ENCODE measurements at places on chromosomes 13 and 19.

GRCh38 chr19:7744871-7745650 is 2.3 kb downstream of the CD209 start:
- no peak for DNase-seq

DNA sequence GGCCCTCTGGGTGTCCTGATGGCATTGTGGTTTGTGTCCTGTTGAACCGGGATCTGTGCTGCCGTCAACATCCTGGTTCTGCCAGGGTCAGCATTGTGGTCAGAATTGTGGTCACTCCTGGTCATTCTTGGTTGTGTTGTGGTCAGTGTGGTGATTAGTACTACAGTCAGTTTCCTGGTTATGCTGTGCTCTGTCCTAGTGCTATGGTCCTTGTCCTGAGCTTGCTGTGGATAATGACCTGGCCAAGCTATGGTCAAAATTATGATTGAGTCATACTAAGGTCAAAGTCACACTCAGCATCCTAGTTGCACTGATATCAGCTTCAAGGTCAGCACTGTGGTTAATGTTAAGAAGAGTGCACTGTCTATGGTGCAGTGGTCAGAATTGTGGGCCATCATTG is 4.5 kb upstream of the OLFM2 start:
- no peak for DNase-seq

- peak; percentile 81 for DNase-seq
Measured at GRCh38 chr19:55503502-55504251, 15.4 kb downstream of the SSC5D start.

- DNase-seq: no peak
Measured at GRCh38 chr13:100525453-100526317, 62.9 kb downstream of the GGACT start.

DNA sequence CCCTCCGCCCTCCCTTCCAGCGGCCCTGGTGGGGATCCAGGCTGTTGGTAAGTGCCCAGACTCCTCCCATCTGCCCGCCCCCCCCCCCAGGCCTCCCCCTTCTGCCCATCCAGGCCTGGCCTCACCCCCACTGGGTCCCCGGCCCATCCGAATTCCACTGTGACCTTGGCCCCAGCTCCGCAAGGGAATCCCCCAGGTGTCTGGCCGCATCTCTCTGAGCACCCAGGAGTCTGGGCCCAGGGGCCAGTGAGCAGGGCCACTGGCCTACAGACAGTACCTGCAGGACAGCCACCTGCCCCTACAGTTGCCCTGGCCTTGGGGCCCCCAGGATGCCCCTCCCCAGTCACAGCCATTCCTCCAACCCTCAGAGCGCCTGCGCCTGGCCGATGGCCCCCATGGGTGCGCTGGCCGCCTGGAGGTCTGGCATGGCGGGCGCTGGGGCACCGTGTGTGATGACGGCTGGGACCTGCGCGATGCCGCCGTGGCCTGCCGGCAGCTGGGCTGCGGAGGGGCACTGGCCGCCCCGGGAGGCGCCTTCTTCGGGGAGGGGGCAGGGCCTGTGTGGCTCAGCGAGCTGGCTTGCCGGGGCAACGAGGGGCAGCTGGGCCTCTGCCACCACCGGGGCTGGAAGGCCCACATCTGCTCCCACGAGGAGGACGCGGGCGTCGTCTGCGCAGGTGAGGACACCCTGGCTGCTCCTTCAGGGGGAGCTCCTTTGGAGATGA is 912 bp downstream of the SSC5D start:
- no peak for DNase-seq

DNA sequence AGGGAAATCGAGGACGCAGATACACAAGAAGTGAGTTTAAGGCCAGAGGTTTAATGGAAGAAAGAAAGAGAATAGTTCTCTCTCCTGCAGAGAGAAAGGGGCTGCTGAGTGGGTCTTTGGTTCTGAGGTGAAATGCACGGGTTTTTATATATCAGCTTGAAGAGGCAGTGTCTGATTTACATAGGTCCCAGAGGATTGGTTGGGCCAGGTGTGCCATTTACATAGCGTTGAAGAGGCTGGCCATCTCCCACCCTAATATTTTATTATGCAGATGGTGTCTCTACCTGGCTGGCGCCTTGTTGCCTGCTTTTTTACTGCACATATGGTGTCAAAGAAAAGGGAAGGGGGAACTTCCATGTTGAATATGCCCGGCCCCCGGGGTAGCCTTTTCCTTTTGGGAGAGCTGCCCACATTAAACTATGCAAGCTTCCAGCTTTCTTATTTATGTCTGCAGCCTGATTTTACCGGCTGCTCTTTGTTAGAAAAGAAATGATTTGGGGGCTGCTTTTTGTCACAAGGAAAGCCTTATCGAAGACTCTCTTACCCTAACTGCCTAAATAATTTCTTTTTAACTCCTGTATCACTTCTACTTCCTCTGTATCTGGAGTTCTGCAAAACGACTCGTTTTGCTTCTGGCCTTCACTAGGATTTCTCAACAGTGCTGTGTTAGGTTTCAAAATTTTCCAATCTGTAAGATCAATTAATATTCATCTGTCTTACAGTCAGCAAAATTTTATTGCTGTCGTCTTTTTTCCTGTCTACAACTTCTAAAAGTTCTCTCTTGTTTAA is 268.5 kb downstream of the B3GLCT start:
- DNase-seq: no peak

DNA sequence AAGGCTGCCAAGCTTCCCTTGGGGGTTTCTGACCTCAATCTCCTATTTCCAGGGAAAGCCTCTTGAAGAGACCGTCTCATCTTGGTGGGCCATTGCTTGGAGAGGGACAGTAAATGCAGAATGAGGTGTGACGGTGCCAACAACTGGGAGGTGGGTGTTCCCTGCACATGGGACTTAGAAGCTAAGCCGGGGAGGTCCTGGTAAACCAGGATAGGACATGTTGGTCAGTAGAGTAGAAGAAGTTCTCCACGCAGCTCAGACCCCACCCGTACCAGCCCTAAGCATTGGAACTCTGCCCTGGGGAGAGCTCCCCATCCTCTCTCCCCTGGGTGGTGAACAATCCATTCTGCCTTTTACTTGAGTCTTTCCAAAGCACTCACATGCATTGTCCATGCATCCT is 92.0 kb downstream of the SOX1 start:
- no peak for DNase-seq

DNA sequence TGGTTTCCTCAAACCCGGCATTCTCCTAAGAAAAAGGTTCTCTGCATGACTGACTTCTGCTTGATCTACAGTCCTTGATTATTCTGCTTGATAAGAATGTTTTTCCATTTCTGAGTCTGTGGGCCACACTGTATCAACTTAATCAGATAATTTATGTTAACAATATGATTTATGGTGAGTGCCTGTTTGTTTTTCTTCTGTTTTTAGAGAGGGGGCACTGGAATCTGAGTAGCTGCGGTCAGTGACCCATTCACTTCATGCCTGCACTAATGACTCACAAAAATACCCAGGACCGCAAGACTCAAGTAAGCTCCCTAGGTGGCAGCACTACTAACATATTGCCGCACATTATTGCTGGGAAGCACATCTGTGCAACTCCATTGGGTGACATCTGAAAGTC is 542.3 kb upstream of the ATXN8OS start:
- peak; percentile 12 for DNase-seq

DNA sequence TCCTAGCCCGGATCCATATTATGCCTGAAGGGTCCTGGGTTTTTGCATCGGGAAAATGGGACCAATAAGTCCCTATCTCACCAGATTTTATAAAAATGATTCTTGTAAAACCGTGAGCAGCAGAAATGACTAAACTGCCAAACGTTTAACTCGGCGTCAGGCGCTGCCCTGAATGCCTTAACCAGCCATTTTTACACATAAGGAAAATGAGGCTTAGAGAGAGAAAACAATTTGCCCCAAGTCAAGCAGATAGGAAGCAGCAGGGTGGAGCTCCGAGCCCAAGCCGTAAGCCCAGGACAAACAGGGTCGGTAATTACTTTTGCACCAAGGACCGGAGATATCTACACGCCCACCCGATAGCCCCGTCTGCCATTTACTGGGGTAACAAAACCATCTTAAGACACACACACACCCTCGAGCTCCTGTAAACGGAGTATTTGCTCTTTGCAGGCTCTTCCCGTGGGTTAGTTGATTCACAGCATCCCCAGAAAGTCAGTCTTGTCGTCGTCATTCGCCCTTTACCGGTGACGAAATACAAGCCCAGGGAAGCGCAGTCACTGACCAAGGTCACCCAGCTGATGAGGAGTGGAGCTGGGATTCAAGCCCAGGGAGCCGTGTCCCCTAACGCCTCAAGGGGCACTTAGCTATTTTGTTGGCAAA is 16.0 kb upstream of the MRI1 start:
- no peak for DNase-seq

DNA sequence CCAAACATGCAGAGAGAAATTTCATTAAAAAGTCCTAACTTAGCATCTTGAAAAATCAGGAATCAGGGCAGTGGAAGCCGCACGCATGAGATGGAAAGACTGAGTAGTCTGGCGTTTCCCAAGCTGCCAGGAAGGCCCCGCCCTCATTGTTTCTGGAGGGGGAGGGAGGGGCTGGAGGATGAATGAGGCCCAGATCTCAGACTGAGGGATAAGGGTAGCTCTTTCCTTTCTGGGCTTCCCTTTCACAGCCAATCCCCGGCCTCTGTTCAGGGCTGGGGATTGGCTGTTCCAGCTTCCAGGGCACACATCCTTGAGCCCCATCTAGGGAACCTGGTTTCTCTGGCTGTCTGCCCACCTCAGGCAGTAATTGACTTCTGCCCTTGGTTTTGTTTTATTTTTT is 7.3 kb downstream of the C19orf53 start:
- no peak for DNase-seq

DNA sequence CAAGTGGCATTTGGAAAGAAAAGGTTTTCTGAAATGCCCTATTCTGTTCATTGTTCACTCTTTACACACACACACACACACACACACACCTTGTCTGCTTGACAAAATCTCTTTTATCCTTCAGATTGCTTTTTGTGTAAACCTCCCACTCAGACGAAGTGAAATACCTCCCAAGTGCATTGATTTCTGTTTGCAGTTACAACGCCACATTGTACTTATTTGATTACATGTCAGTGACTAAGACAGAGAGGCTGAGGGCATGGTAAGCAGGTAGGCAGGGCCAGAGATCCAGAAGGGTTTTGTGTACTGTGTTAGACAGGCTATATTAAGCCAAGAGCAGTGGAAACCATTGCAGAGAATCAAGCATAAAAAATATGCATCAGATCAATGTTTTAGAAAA is 561.8 kb downstream of the GPC6 start:
- DNase-seq: no peak

DNA sequence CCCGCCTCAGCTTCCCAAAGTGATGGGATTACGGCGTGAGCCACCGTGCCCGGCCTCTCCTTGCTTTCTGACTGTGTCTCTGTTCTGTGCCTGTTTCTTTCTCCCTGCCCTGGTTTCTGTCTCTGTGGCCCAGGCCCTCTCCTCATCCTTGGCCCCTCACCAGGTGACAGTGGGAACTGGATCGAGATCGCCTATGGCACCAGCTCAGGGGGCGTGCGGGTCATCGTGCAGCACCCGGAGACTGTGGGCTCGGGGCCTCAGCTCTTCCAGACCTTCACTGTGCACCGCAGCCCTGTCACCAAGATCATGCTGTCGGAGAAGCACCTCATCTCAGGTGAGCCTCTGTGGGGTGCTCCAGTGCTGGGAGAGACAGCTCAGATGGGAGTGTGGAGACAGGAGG is 9.9 kb downstream of the SHKBP1 start:
- DNase-seq: no peak

- DNase-seq: no peak
Measured at GRCh38 chr13:43389983-43390382, 366.6 kb downstream of the DNAJC15 start.

GRCh38 chr13:109880371-109881346 is 94.3 kb upstream of the IRS2 start:
- no peak for DNase-seq

DNA sequence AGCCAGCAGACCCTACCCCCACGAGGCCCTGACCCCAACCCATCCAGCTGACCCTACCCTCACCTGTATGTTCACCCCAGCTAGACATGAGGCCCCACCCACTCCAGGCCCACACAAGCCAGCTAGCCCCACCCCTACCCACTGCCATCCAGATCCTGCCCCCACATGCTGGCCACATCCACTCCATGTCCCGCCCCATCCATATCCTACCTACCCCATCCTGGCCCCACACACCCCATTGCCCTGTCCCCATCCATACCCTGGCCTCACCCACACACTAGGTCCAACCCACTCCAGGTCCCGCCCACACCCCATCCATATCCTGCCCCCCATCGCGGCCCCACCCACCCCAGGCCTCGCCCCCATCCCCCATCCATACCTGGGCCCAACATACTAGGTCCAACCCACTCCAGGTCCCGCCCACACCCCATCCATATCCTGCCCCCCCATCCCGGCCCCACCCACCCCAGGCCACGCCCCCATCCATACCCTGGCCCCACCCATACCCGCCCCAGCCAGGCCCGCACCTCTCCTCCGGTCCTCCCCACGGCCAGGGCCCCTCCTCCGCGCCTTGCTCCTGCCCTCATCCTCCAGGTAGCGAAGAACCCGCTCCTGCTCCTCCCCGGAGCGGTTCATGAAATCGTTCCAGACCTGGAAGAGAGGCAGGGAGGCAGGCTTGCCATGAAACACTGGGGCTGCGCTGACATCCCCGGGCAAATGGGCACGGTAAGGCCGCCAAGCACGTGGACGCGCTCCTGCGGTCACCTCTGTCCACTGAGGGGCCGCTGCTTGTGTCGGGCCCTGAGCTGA is 7.2 kb downstream of the RNU6-9 start:
- DNase-seq: no peak

- no peak for DNase-seq
Measured at GRCh38 chr13:26677156-26677555, 83.4 kb downstream of the GPR12 start.

DNA sequence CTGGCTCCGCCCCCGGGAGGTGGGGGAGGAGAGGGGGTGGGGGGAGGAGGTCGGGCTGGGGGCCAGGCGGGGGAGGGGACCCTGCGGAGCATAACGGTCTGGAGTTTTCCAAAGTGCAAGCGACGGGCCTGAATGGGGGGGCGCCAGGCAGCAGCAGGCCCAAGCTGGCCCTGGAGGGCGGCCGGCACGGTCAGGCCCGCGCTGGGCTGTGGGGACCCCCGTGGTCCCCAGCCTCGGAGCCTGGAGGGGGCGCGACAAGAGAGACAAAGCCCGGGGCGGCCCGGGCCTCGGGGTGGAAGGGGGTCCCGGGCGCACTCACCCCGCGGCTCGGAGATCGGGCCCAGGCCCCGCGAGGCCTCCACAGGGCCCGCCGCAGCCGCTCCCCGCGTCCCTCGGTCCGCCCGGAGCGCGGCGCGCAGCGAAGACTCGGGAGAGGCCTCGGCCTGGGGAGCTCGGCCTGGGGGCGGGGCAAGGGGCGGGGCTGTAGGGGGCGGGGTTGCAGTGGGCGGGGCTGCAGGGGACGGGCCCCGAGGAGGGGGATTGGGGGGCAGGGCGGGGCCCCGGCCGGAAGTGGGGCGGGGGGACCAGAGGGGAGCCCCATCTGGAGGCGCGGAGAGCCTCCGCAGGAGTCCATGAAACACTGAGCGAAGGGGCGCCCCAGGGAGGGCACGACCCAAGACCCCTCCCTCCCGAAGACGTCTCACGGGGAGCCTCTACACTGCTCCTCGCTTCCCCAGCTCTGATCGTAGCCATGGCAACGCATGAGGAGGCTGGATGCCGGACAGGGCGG is 47.6 kb downstream of the PTPRS start:
- DNase-seq: no peak

DNA sequence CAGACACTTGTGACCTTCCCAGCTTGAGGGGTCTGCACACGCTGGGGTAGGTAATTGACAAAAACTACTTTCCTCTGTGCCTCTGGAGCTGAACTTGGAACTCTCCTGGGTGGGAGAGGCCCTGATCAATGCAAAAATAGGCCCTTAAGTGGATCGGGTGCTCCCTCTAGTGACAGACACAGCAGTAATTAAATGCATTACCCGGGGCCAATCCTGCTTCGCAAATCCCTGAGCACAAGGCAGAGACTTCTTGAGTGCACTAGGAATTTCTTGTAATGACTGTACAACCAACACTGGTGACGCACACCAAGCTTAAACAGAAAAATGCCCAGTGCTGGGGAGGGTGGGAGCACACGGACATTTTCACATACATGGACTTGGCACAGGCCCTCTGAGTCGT is 10.6 kb upstream of the UBE2S start:
- DNase-seq: no peak

All from SHP77 treated with DMSO at 0.1 percent for 48 hours (cell line).